Neural crest cell (in vitro differentiated cells): ENCODE measurements at places on chromosomes 3 and 15.

- no peak for DNase-seq
Measured at GRCh38 chr3:52136513-52136912, 17.7 kb downstream of the POC1A start.

GRCh38 chr3:119726909-119727308 is 24.1 kb downstream of the CFAP91 start:
- no peak for DNase-seq

DNA sequence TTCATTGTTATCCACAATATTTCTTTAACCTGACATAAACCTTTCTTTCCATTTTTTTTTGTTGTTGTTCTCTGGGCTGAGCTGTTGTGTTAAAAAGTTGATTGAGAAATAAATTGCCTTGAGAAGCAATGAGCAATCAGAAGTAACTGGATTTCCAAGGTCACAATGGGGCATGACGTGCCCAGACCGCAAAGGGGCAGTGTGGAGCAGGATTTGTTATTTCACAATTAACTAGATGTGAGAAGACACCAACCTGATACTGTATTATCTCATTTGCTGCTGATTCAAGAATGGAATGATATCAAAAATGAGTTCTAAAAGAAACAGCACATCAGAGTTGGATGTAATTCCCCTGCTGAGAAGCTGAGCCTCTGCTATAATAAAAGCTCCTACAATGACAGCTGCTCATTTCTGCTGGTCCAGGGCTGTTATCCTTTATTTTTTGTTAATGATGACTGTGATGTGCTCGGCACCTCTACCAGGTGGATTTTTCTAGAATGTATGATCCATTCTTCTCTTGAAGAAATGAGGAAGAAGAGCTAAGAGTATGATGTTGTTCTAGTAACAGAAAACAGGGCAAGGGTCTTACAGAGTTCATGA is 28.1 kb downstream of the CPNE4 start:
- peak; percentile 32 for DNase-seq

- DNase-seq, result no peak
Measured at GRCh38 chr15:75891895-75892294, 11.8 kb upstream of the FBXO22 start.

GRCh38 chr3:136464502-136464901 is 214.4 kb downstream of the PCCB start:
- no peak for DNase-seq

DNA sequence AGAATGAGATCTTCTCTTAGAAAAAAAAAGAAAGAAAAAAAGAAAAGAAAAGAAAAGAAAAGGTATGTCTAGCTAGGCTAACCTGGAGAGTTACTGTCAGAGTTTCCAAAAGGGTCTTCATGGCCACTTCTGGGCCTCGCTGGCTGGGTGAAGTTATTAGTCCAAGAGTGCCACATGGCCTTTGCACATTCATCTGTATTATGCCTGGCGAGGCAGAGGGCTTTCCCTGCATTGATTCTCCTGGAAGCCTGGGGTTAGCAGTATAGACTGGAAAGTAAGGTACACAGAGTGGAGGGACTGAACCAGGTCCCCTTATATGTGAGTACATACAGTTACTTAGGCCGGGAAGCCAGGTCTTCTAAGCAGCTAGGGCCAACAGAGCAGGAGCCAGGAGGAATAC is 54.8 kb upstream of the CGNL1 start:
- no peak for DNase-seq

GRCh38 chr3:184241141-184241446 is 7.7 kb downstream of the ALG3 start:
- no peak for DNase-seq

DNA sequence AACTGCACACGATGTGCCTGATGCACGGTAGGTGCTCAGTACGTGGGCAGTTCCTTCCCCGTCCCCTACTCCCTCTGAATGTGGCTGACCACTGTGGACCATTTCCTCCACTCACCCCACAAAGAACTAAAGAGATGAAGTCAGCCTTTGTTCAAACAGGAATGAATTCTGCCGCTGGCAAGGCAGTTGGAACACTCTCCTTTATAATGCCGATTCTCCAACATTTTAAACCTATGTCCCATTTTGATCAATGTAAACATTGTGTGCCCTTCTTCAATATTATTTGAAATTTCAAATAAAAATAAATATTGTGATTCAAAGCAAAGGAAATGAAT is 57.5 kb upstream of the MEF2A start:
- no peak for DNase-seq

DNA sequence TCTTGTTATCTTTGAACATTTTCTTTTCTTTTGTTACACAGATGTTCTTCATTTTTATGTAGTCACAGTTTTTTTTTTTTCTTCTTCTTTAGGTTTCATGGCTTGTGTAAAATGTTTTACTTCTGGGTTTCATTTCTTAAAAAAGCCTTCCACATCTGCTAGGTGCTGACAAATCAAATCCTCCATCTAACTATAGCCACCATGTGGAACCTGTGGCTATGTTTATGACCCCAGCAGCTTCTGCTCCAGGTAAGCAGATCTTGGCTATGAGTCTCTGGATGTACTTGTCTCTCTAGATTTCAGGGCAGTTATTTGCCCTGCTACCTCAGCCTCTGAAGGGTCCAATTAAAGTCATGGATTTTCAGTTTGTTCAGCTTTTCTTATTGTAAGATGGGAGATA is 44.5 kb downstream of the OXSM start:
- no peak for DNase-seq

- no peak for DNase-seq
Measured at GRCh38 chr15:58462547-58462946, 30.8 kb downstream of the LIPC start.

GRCh38 chr3:31210068-31210645 is 315.7 kb upstream of the GADL1 start:
- no peak for DNase-seq

GRCh38 chr3:23253214-23253613 is 50.1 kb downstream of the UBE2E2 start:
- no peak for DNase-seq

GRCh38 chr15:75031848-75032247 is 8.5 kb downstream of the PPCDC start:
- no peak for DNase-seq

DNA sequence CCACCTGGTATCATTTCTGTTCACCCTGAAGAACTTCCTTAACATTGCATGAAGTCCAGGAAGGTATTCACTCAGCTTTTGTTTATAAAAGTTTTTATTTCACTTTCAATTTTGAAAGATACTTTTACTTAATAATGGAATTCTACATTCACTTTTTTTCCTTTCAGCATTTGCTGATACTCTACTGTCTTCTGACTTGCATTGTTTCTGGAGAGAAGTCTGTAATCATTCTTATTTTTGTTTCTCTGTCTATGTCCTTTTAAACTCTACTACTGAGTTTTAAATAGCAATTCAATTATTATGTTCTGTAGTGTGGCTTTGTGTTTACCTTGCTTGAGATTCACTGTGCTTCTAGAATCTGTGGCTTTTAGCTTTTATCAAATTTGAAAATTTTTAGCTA is 42.4 kb downstream of the MYL3 start:
- DNase-seq, result no peak

DNA sequence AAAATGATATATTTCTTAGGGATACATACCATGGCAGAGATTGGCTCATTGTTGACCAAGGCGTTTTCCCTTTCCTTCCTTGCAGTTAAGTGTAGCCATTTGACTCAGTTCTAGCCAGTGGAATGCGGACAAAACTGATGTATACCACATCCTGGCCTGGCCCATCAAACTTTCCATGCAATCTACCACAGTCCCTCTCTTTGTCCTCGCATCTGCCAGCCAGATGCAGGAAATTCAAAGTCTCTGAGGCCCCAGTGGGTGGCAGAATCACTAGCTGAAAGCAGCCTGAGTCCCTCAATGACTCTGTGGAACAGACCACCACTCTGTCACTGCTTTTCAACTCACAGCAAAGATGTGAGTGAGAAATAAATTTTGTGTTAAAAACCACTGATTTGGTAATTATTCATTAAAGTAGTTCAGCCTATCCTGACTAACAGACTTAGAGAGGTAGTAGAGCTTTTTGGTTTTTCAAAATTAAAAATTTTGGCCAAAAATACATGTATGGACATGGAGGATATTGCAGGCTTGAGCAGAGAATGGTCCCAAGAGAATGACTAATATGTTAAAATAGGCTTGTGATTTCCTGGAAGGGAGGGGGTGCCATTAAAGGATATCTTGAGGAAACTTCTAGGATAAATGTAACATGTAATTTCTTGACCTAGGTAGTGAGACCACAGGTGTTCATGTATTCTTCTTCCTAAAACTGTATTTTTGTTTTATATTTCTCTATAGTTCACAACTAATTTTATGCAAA is 10.9 kb downstream of the LRRFIP2 start:
- no peak for DNase-seq

DNA sequence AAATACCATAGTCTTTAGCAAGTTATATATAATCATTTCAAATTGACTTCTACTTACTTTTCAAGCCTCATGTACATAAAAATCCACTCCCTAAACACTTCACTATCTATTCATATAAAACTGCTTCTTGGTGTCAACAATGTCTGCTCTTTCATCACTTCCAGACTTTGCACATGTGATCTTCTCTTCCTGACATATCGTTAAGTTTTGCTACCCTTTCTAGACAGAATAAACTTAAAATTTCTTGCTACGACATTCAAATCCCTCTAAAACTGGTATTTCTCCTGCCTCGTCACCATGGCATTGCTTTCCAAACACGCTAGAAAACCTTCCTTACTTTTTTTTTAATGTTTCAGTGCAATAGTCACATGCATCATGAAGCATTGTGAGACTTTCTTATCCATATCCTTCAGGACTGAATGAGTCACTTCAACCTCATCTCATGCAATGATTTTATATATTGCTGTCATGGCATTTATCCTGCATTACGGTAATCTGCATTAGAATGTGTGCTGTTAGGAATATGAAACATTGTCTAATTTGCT is 122.8 kb downstream of the GMNC start:
- no peak for DNase-seq

GRCh38 chr15:96053031-96053780 is 277.3 kb upstream of the NR2F2 start:
- peak; percentile 42 for DNase-seq

GRCh38 chr15:99580076-99580475 is 14.3 kb downstream of the MEF2A start:
- no peak for DNase-seq

DNA sequence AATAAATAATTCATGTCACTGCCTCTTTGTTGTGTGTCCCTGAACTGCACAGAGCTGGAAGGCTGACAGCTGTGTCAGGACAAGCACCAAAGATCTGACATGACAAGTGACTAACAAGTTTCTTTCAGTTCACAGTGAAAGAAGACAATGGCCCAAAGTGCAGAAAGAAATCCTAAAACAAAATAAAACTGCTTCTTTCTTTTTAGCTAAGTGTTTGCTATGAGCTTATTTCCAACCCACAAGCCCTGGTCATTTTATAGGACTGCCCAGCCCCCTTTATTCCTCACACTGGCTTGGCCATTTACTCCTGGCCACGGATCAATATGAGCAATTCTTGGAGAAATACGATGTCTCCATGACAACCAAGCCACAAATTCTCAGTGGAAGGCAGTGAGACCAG is 238.5 kb downstream of the WDR72 start:
- peak; percentile 20 for DNase-seq

DNA sequence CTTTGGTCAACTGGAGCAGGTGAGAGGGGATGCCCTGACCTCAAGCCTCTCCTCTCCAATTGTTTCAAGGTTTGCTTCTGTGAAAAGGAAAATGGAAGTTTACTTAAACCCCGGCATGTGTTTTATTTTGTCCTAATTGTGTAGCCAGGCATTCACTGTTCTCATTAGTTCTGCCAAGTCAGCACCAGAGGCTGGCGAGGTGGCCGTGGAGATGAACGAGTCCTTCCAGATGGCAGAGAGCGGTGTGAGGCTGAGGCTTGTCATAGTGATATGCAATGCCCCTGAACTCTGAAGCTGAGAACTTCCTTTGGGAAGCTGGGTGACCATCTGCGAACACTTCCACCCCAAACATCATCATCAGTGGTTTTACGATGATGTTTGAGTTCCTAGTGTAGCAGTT is 199.6 kb downstream of the TJP1 start:
- no peak for DNase-seq

GRCh38 chr3:195075199-195075940 is 195.6 kb downstream of the XXYLT1 start:
- no peak for DNase-seq

GRCh38 chr15:36161771-36162212 is 417.6 kb upstream of the CDIN1 start:
- no peak for DNase-seq

GRCh38 chr3:131242201-131242600 is 139.4 kb upstream of the NUDT16 start:
- DNase-seq, result no peak
